ENCODE measurements at places on chromosomes 2 and 18.
A peak's percentile ranks its signal among the peaks of the same experiment; 100 is the strongest.

GRCh38 chr2:62430146-62430545, 75.8 kb downstream of the TMEM17 start:
- no peak for DNase-seq

- DNase-seq = no peak
Observed at GRCh38 chr18:7711495-7711894, 144.4 kb downstream of the PTPRM start.

DNA sequence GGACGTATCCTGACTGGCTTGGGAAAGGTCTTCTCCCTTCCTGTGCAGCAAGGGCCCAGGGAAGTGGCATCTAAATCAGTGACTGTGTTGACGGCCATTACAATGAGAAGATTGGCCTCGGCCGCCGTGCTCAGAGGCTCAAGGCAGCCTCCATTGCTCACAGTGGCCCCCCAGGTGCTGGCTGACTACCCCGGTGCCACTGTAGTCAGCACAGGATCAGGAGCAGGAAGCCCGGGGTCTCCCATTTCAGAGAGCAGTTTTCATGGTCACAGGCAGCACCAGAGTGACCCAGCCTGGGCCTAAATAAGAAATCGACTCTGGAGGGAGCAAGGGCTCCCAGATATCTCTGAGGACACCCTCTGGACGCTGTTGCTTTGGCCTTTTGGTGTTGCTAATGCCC, 219.4 kb upstream of the ARL4C start:
- no peak for DNase-seq

- DNase-seq = no peak
Observed at GRCh38 chr2:234603619-234604018, 106.7 kb upstream of the ARL4C start.

GRCh38 chr2:241315879-241316631, at the start of gene SEPTIN2:
Gene SEPTIN2, plus strand, starts transcription at chr2:241315925. Its CDS starts 8,308 bp downstream, at chr2:241324233.
- DNase-seq = no peak

- no peak for DNase-seq
Observed at GRCh38 chr2:88885275-88885674, 193.8 kb downstream of the RPIA start.

DNA sequence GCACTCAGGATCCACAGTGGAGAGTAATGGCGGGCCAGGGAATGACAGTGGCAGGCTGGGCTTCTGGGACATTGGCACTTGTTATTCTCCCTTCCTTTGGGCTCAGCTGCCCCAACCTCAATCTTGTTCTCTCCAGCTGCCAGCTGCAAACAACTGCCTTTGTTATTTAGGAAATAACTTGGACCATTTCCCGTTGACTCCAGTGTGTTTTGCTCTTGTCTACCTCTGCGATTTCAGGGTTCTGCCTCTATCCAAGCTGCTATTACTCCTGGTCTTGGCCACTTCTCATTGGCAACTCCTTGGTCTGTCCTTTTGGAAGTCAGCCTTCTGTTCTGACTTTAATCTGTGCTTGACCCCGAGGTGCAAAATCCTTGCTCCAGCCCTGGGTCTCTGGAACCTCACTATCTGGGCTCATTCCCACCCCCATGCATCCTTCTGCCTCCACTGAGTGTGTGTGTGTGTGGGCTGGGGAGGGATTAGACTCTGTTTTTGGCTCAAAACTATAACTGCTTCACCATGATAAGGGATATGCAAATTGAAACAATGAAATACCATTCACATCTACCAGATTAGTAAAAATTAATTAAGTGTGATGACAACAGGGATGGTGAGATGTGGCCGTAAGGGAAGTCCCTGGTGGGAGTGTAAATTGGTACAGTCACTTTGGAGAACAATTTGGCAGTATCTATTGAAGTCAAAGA, 134.1 kb upstream of the CXCR4 start:
- no peak for DNase-seq

GRCh38 chr18:47790036-47790435, 140.4 kb downstream of the SMAD2 start:
- DNase-seq = no peak

GRCh38 chr2:198312596-198313483, 508.4 kb downstream of the PLCL1 start:
- DNase-seq = no peak

DNA sequence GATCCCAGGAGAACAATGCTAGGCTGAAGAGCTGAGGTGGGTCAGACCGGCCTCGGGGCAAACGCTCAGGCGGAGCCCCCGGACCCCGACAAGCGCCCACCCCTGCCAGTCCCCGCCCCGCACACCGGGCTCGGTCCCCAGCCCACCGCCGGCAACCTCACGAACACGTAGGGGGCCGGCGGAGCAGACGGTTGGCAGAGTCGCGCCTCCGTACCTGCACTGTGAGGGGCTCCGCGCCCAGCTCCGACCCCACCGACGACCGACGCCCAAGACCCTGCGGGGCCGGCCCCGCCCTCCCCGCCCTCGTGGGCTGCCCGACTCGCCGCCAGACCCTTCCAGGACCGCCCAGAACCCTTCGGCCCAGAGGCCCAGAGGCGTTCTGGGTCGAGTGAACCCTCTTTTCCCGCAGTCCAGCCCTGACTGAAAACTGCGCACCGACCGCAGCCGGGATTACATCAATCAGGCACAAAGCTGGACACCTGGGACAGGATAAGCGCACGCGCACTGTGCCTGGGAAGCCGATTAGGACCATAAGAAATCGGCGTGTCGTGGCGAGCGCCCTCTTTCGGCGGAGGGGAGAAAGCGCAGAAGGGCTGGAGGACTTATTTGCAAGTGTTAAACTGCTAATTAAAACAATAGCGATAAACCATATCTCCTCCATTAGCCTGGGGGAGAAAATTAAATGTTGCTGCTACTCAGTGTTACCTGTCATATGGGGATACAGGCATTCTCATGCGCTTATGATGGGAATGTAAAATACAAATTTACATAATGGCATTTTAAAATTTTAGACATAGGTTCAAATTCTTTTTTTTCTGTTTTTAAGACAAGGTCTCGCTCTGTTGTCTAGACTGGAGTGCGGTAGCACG, 11.7 kb upstream of the DCTN1 start:
- peak; percentile 76 for DNase-seq

DNA sequence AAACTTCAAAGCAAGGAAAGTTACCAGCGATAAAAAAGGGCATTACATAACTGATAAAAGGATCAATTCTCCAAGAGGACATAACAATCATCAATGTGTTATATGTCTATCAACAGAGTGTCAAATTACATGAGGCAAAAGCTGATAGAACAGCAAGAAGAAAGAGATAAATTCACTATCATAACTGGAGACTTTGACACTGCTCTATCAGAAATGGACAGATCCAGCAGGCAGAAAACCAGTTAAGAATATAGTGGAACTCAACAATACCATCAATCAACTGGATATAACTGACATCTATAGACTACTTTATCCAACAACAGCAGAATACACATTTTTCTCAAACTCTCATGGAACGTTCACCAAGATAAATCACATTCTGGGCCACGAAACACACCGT, 65.0 kb downstream of the ROCK2 start:
- DNase-seq = no peak

GRCh38 chr18:39318008-39318407, 1752.4 kb upstream of the CELF4 start:
- no peak for DNase-seq

GRCh38 chr2:77977471-77978063, 455.4 kb upstream of the LRRTM4 start:
- no peak for DNase-seq

GRCh38 chr18:24220318-24220688, 81.4 kb downstream of the CABYR start:
- no peak for DNase-seq

DNA sequence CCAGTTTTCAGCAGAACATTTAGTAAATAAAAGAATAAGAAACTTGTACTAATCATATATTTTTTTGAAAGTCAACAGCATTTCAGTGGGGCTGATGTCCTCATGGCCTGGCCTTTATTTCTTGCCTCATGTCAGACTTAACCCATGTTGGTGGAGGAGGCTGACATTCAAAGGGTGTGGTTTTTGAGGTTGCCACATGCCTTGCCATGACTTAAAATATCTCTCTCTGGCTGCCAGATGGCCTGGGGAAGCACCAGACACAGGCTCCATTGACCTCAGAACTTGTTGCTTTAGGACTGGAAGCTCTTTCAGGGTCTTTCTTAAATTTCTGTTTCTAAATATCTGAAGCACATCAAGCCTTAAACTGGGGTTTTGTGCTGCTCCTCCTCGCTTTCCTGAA, 32.5 kb upstream of the CD28 start:
- no peak for DNase-seq

DNA sequence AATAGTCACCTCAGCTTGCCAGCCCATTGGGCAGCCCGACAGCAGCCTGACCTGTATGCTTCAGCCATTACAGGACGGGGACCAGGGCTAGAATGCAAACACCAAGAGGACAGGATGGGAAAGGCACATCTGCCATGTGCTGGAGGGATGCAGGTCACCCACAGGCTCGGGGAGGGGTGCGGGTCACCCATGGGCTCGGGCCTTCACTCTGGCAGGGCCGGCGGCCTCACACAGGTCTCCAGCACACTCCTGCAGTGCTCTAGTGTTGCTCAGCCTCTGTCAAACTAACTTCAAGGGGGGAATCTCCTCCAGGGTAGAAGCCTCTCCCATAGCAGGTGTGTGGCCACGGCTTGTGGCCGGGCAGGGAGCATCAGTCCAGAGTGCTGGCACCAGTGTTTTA, 222.5 kb downstream of the SEPTIN10 start:
- DNase-seq = no peak

GRCh38 chr2:9797681-9798556, 45.4 kb upstream of the TAF1B start:
- no peak for DNase-seq

- DNase-seq = no peak
Observed at GRCh38 chr18:63480476-63480875, 3.7 kb downstream of the SERPINB5 start.

GRCh38 chr2:224523626-224524577, 61.3 kb downstream of the CUL3 start:
- DNase-seq = no peak

- DNase-seq = no peak
Observed at GRCh38 chr2:15010346-15010745, 377.8 kb downstream of the LRATD1 start.

DNA sequence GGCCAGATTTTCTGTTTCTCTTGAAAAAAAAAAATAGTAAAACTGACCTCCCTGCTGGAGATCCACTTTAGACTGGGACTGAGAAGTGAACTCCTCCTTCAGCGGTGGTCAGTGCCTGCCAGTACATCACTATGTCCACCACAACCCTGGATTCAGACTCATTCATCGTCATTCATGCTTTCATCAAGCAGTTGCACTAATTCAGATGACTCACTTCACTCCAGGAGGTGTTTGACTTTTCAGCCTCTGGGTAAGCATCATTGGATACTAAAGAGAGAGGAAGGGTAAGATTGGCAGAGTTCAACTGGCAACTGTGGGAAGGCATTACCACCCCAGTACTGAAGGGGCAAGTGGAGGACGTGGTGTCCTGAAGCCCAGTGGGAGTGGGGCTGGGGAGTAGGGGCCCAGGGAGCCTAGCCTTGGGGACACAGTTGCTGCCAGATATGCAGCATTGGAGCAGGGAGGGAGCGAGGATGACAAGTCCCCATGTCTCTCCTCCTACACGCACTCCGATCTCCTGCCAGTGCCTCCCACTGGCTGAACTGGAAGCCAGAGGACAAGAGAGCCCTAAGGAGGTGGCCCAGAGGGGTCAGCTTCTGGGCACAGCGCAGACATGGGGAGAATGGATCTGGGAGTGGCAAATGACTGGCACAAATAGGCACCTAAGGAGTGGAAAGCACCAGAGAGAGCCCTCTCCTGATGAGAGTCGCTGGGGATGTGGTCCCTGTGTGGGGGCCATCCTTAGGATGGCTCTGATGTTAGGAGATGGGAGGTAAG, 111.1 kb downstream of the TGFA start:
- DNase-seq = no peak

DNA sequence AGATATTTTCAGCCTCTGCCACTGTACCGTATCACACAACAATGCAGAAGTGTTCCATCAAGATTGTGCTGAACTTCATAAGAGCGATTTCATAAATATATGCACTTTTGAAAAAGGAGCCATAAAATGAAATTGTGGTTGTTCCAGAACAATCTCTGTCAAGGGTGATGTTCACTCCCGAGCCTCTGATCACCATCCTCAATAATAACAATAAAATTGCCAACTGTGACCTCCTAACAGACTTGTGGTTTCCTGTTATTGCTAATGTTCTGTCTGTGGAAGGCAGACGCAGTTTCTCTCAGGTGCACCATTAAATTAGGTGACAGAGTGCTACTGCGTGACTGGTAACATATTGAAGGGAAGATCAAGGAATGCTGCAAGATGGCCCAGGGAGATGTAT, 383.7 kb downstream of the SOCS6 start:
- DNase-seq = no peak

GRCh38 chr18:9418047-9418690, 57.1 kb upstream of the RALBP1 start:
- DNase-seq = no peak

DNA sequence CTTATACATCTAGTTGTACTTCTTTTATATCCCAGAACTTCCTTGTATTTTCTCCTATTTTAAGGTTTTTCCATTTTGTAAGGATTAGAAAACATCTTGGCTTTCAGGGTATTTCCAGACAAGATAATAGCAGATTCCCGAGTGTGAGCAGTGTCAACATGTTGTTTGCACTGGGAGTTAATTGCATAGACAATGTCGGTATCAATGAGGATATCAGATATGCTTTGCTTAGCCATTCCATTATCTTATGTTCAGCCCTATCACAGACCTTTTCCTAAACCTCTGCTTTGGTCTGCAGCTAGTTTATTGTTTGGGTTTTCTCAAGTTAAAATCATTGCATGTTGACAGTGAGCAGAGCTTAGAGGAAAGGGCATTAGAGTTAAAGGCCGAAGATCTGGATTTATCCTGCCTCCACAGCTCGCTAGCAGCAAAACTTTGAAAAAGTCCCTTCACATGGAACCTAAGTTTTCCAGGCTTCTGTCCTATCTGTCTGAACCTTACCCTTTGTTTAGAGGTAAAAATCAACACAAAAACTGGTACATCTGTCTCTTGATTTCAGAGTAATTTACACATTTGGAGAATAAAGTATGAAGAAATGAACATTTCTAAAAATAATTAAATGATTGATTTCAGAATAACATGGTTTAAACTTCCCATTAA, 355.4 kb downstream of the KIAA1328 start:
- no peak for DNase-seq

GRCh38 chr2:57602733-57603132, 443.9 kb upstream of the VRK2 start:
- DNase-seq = no peak

DNA sequence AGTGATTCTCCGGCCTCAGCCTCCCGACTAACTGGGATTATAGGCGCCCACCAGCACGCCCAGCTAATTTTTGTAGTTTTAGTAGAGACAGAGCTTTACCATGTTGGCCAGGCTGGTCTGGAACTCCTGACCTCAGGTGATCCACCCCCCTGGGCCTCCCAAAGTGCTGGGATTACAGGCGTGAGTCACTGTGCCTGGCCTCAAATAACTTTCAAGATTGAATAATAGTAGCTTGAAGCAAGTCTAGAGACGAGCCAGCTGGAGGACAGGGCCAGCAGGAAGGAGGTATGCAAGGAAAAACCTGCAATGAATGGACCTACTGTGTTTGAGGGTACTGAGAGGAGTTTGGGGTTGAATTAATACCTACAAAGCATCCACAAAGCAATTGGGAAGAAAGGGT, 87.5 kb downstream of the MSH2 start:
- no peak for DNase-seq

Data from NCI-H1092 (cell line).